ENCODE measurements at places on chromosomes 4 and X. TPM values are rescaled to one million over a fixed set of nuclear protein-coding genes. Genes with fewer than 3 reads are reported as not detected.

DNA sequence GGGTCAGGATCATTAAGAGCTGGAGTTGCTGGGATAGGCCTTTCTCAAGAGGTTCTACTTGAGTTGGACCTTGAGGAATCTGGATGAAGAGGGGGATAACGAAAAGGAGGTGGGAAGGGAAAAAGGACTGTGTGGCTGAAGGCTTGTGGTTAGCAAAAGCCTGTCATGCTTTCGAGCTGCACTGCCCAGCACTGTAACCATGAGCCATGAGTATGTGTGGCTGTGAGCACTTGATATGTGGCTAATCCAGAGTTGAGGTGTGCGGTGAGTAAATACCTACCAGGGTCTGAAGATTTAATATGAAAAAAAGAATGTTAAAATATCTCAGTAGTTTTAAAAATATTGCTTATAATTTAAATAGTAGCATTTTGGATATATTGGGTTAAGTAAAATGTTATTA, 11.4 kb downstream of the TMEM165 start:
- no peak for DNase-seq

- DNase-seq: no peak
These were observed 87.3 kb upstream of the DHRSX start for GRCh38 chrX:2588049-2588448.

GRCh38 chr4:55117511-55117910, 7.9 kb downstream of the KDR start:
- no peak for DNase-seq

DNA sequence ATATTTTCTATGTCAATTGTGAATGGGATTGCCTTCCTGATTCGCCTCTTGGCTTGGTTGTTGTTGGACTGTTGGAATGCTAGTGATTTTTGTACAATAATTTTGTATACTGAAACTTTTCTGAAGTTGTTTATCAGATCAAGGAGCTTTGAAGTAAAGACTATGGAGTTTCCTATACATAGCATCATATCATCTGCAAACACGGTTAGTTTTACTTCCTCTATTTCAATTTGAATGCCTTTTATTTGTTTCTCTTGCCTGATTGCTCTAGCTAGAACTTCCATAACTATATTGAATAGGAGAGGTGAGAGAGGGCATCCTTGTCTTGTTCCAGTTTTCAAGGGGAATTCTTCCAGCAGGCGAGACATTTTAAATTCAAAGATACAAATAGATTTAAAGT, 226.5 kb downstream of the FBXO8 start:
- no peak for DNase-seq

- DNase-seq: no peak
These were observed 239.3 kb downstream of the C4orf33 start for GRCh38 chr4:129335276-129335675.

- DNase-seq: no peak
These were observed 15.0 kb downstream of the GAB3 start for GRCh38 chrX:154735695-154736393.

GRCh38 chr4:54065282-54066087, 1.1 kb upstream of the CHIC2 start:
- DNase-seq: no peak

DNA sequence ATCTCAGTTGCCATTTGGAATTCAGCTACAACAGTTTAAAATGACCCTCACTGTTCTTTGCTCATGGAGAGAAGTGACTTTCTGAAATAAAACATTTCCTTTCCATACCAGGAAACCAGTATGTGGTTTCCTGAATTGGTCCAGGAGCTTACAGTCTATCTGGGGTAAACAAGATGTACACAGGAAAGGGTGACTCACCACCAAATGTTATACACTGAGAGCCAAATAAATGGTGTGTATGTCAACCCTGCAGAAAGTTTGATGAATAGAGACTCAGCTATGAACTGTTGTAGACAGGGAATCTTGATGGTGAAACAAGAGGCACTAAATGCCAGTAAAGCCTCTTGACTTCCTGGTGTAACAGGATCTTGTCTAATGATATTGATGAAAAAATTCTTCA, 100.4 kb downstream of the HS6ST2 start:
- no peak for DNase-seq

DNA sequence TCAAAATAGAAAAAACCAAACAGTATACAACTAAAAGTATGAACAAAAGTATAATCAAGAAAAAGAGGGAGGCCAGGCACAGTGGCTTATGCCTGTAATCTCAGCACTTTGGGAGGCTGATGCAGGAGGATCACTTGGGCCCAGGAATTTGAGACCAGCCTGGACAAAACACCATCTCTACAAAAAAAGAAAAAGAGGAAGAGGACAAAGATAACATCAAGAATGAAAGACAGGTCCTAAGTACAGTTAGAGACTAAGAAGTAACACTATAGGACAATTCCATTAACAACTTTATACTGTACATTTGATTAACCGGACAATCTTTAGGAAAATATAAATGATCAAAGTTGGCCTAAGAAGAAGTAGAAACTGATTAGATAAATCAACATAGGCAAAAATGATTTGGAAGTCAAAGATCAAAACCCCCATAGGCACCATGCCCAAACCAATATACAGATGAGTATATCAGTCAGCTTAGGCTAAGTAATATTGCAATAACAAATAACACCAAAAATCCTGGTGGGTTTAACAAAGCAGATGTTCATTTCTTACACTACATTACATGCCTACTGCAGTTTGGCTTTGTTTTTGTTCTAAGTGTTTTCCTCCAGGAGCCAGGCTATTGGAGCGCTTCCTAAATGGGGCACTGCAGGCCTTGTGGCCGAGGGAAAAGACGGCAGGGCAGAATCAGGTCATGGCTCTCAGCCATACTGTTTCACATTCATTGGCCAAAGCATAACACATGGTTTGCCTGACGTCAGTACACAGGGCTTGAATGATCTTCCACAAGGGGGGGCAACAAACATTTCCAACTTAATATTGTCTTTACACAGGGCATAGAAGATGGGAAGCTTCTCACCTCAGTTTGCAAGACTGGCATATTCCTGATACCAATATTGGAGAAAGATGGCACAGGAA, 42.2 kb upstream of the HGFAC start:
- DNase-seq: no peak

DNA sequence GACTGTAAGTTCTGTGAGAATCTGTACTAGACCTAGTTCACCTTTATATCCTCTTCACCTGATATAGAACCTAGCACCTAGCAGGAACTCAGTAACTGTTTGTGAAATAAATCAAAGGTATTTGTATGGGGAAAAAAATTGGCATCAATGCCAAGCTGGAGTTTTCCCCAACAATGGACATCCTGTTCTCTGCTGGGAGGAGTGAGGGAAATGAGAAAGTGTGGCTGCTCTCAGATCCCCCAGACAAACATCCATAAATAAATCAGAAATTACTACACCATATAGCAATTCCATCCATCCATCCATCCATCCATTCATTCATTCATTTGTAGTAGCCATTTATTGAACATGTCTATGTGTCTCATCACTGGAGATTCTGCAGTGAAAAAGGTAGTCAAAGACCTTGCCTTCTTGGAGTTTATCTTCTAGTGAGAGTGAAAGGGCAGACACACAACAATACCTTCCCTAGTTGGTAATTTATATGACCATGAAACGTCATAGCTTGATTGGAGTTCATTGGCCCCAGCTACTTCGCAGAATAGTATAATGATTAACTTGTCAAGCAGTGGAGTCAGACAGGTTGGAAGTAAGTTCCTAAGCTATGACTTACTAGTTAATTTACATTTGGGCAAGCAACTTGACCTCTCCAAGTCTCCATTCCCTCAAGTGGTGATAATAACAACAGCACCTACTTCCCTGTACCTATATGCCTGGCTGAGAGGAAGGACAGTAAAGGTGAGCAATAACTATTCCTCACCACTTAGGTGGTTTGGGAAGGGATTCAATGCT, 98.7 kb upstream of the KIT start:
- no peak for DNase-seq

GRCh38 chr4:15864651-15865566, 73.6 kb downstream of the FGFBP1 start:
- no peak for DNase-seq

- no peak for DNase-seq
These were observed 22.8 kb downstream of the RAB28 start for GRCh38 chr4:13461191-13461905.

- no peak for DNase-seq
These were observed 14.0 kb downstream of the SOD3 start for GRCh38 chr4:24809376-24809775.

- no peak for DNase-seq
These were observed 152.3 kb downstream of the RAB28 start for GRCh38 chr4:13331827-13332226.

DNA sequence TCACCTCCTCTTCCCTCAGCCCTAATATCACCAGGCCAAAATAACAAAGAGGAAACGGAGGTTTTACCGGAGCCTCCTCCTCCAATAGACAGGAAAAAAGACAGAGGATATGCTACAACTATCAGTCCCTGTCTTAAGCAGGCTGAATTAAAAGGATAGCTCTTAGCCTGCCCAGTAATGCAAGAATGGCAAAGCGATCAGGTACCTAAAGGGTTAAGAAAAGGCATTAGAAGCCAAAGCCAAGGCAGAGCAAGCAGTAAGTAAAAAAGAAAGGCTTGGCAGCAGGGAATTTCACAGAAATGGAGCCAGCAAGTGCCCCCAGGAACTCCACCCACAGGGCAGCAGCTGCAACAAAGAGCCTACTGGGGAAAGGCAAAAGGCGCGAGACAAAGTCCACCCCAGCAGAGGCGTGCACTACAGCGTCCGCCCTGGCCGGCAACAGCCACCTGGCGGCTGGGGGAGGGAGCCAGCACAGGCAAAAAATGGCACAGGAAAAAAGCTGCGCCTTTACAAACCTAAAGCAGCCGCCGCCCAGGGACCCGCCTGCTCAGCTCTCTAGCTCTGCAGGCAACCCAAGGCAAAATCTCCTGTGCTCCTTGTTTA, 220.6 kb upstream of the ZC4H2 start:
- peak; percentile 12 for DNase-seq

- DNase-seq: no peak
These were observed 25.3 kb downstream of the FAM241A start for GRCh38 chr4:112170451-112170993.

DNA sequence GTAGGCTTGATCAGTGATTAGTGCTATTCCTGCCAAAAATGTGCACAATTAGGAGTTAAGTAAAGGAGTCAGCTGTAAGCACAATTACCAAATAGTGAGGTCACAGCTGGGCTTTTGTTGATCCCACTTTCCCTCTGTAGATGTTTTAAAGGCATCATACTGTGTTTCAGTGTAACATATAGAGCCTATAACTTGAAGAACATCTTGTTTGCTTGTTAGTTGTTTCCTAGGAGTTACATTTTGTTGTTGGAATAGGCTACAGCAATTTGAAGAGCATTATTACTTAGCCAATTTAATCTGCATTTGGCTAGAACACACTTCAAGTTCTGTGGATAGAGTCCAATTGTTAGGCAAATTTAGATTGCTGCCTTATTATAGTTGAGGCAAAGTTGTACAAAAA, 210.7 kb upstream of the MAD2L1 start:
- DNase-seq: no peak

DNA sequence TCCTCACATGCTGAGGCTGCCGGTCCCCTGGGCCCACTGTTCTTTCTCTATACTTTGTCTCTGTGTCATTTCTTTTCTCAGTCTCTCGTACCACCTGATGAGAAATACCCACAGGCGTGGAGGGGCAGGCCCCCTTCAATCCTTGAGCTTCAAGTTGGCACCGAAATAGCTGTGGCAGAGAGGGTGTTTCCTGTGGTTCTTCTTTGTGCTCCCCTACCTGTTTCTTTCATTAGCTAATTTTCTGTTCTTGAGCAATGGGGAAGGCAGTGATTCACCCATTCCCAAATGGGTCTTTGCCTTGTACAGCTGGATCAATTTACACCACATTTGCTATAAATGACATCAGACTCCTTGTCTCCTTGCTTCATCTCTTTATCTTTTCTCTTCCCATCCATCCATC, 2.1 kb upstream of the CYSLTR1 start:
- DNase-seq: no peak

DNA sequence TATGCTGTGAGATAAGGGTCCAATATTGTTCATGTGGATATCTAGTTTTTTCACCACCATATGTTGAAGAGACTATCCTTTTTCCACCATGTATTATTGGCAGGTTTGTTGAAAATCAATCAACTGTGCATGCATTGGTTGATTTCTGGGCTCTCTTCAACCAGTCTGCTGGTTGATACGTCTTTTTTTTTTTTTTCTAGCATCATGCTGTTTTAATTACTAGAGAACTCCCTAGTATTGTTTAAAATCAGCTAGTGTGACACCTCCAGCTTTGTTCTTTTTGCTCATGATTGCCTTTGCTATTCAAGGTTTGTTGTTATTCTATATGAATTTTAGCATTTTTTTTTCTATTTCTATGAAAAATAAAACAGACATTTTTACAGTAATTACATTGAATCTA, 123.9 kb downstream of the SLC7A11 start:
- no peak for DNase-seq

- no peak for DNase-seq
These were observed 314.1 kb downstream of the STK32B start for GRCh38 chr4:5365071-5366008.

DNA sequence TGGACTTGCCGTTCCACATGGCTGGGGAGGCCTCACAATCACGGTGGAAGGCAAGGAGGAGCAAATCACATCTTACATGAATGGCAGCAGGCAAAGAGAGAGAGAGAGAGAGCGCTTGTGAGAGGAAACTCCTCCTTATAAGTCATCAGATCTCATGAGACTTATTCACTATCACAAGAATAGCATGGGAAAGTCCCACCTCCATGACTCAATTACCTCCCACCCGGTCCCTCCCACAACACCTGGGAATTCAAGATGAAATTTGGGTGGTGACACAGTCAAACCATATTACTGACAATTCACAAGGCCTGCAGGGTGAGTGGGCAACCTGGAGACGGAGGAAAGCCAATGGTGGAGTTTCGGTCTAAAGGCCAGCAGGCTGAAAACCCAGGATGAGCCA, 394.3 kb upstream of the TRAM1L1 start:
- DNase-seq: no peak

DNA sequence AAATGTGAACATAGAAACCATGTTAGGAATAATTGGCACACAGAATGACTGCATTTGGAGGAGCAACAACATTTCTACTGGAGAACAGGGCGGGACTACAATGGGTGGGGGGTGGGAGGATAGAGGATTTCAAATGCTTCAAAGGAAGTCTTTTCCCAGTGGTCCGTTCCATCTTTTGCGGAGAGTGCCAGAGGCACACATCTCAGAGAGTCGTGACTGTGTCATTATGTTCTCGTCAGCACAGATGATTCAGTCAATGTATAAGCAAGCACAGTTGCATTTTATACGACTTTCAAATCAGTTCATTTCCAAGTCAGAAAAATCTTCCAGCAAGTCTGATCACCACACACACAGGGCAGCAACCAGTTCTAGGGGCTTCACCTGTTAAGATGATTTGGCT, 22.7 kb upstream of the GPR50 start:
- DNase-seq: no peak

- no peak for DNase-seq
These were observed 159.3 kb downstream of the PTCHD1 start for GRCh38 chrX:23493941-23494374.

- DNase-seq: no peak
These were observed 7.8 kb downstream of the RXFP1 start for GRCh38 chr4:158529505-158529904.

- no peak for DNase-seq
These were observed 22.5 kb downstream of the ELF2 start for GRCh38 chr4:139154538-139154937.

GRCh38 chr4:531721-532565, 32.9 kb downstream of the PIGG start:
- DNase-seq: no peak

Gene MGAT4D
- polyA plus RNA-seq: not detected

Gene CYLC1
- not detected for polyA plus RNA-seq

Gene ARR3
- polyA plus RNA-seq: 1.6 TPM

Gene AMBN
- polyA plus RNA-seq: 0.80 TPM

Gene TLR10
- 0.40 TPM for polyA plus RNA-seq

Gene ADH1A
- 2.3 TPM for polyA plus RNA-seq

Gene RENBP
- 20.7 TPM for polyA plus RNA-seq

Gene DUSP21
- not detected for polyA plus RNA-seq
